Stimulated activated CD8-positive, alpha-beta memory T cell treated with anti-CD3 and anti-CD28 coated beads, Interleukin-7, amount 100 ng/mL, for 1 hour (primary cell): ENCODE measurements at places on chromosomes 12 and 14.
A peak's percentile ranks its signal among the peaks of the same experiment; 100 is the strongest.

- DNase-seq = no peak
Measured at GRCh38 chr14:99231850-99232713, 39.9 kb downstream of the BCL11B start.

GRCh38 chr12:47387994-47388393, 308.2 kb upstream of the AMIGO2 start:
- no peak for DNase-seq

GRCh38 chr12:11794751-11795150, 145.3 kb downstream of the ETV6 start:
- no peak for DNase-seq

DNA sequence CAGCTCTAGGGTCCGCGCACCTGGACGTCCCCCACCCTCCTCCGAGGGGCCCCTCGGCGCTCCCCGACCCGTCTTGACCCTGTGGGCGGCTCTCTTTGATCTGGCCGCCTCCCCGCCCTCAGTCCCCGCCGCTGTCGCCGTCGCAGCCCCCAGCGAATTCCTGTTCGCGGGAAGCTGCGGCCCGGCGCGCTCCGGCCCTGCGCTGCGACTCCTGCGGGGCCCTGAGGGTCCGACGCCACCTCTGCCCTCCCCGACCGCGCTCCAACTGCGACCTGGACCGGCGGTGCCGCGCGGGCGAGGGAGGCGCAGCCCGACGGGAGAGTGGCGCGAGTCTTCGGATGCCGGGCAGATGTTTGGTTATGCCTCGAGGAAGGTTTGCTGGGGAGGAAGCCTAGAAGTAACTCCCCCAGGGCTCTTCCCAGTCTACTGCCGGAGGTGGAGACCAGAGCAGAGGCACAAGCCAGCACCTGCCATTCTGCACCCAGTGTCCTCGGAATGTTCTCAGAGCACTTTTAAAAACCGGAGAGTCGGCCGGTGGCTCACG, 440 bp upstream of the ISM2 start:
- no peak for DNase-seq

DNA sequence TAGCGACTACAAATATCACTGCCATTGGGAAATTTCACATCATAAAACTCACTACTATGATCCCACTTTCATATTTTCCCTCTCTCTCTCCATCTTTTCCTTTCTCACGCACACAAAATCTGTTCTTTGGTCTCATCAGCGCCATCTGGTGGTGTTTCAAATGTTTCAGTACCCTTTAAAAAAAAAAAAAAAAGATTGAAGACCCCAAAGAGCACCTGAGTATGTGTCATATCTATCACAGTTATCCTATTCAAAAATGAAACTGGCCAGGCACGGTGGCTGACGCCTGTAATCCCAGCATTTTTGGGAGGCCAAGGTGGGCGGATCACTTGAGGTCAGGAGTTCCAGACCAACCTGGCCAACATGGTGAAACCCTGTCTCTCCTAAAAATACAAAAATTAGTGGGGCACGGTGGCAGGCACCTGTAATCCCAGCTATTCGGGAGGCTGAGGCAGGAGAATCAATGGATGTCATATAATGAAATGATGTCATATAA, 72.4 kb downstream of the TTC9 start:
- DNase-seq = peak; percentile 10

- DNase-seq = no peak
Measured at GRCh38 chr12:53952335-53952694, 2.4 kb upstream of the HOXC12 start.

- no peak for DNase-seq
Measured at GRCh38 chr14:45089813-45090212, 5.9 kb downstream of the PRPF39 start.

GRCh38 chr14:96745500-96746051, 51.6 kb upstream of the VRK1 start:
- no peak for DNase-seq

DNA sequence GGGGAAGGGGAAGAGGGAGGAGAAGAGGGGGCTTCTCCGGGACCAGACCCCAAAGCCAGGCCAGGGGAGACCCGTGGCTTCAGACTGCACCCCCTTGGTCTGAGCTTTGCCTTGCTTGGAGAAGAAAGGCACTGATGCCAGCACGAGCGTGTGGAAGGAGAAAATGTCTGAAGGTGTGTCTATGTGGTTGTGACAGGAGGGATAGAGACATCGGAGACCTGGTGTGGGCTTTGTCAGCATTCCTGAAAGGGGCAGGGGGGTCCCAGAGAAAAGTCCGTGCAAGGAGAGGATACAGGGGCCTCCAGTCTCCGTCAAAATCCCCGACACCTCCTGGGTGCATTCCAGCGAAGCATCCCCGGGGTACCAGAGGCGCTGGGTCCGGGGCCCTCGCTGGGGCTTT, 139.0 kb upstream of the LHX5 start:
- no peak for DNase-seq

GRCh38 chr12:57839996-57840395, 6.5 kb downstream of the CTDSP2 start:
- DNase-seq = no peak

DNA sequence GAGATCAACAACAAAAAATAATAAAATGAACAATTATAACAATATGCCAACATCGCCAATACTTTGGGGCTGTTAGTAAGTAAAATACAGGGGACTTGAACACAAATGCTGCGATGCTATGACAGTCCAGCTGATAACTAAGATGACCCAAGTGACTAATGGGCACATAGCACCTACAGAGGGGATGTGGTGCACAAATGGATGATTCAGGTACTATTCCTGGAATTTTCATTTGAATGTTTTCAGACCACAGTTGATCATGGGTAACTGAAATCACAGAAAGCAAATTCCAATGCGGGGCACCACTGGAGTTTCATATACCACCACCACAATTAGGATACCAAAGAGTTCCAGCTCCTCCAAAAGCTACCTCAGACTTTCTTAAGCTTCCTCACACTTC, 82.9 kb downstream of the RCOR1 start:
- no peak for DNase-seq

DNA sequence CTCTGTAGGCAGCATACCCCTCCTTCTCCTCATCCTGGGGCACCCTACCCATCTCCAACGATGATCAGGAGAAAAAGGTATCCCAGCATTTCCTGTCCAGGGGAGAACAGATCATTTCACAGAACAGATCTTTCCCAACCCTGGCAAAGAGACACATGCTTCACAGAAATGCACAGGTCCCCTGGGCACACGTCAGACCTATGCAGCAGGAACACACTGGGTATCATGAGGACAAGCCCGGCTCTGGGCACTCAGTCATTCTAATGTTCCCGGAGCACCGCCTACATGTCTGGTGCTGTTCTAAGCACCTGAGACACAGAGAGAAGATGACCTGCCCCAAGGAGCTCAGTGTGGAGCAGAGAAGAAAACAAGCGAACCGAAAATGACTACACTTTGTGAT, 56.2 kb downstream of the ACTN1 start:
- DNase-seq = no peak

- no peak for DNase-seq
Measured at GRCh38 chr12:23987046-23987445, 37.6 kb upstream of the SOX5 start.

- no peak for DNase-seq
Measured at GRCh38 chr12:107242189-107242588, 148.8 kb upstream of the CRY1 start.

- DNase-seq = no peak
Measured at GRCh38 chr12:105334582-105334981, 4.1 kb downstream of the C12orf75 start.

DNA sequence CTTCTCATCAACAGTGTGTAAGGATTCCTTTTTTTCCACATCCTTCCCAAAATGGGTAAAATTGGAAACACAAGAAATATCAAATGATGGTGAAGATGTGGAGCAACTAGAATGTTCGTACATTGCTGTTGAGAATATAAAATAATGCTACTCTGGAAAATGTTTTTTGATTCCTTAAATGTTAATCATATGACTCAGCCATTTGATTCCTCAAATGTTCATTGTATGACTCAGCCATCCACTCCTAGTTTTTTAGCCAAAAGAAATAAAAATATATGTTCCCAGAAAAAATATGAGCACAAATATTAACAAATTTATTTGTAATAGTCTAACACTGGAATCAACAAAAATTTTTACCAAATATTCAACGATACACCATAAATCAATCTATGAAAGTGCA, 1108.6 kb downstream of the LRFN5 start:
- DNase-seq = no peak

- no peak for DNase-seq
Measured at GRCh38 chr12:87513536-87514280, 515.5 kb downstream of the C12orf50 start.

GRCh38 chr14:101851736-101852405, 90.4 kb downstream of the PPP2R5C start:
- DNase-seq = no peak

DNA sequence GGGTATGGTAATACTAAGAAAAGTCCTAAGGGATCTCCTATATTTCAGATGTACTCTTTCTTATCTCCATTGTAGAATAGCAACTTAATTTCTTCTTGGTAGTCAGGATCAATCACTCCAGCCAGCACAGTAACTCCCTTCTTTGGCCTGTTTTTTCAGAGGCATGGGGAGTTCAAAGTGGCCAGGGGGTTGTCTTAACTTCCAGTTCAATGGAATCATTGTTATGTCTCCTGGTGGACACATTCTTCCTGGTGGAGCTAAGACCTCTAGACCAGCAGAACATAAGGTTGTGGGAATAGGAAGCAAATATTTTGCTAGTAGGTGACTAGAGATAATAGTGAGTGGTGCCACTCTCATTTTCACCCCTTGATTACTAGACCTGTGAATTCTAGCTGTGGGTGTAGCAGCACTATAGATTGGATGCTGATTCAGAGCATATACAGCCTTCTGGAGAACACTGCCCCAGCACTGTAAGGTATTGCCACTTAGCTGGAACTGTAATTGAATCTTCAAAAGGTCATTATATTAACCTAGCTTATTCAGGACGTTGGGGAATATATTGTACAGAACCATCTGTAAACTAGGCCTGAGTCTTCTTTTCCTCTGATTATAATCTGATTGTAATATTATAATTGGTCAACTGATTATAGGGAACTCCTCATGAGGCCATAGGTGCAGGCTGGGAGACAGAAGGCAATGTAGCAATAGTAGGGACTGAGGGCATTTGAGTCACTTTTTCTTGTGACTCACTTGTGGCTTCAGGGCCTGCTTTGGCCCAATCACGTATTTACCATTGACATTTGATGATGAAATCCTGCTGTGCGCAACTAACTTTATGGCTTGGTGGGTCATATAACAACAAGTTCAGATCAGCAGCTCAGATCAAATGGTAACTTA, 60.2 kb upstream of the ATP2B1 start:
- no peak for DNase-seq

GRCh38 chr12:109626378-109627115, 53.0 kb downstream of the MVK start:
- DNase-seq = no peak

GRCh38 chr12:10567813-10568212, 45.6 kb downstream of the MAGOHB start:
- DNase-seq = no peak
